ENCODE measurements at places on chromosomes 12 and 14.
A peak's percentile ranks its signal among the peaks of the same experiment; 100 is the strongest.

DNA sequence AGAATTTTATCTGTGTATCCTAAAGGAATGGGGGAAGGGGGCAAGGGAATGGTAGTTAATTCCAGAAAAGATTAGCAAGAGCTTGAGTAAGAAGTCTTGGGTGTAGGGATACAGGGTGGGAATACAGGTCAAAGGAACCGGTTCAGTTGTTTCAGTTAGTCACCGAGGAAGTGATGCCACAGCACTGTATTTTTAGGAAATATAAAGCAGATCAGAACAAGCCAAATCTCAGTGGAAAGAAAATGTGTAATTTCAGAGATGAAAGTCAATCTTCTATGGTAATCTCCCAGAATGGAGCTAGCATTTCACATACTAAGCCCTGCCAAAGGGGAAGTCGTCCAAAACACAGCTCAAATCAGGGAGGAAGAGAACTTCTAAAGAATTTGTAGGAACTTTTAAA is 4.7 kb upstream of the TUBA1C start:
- DNase-seq: no peak

DNA sequence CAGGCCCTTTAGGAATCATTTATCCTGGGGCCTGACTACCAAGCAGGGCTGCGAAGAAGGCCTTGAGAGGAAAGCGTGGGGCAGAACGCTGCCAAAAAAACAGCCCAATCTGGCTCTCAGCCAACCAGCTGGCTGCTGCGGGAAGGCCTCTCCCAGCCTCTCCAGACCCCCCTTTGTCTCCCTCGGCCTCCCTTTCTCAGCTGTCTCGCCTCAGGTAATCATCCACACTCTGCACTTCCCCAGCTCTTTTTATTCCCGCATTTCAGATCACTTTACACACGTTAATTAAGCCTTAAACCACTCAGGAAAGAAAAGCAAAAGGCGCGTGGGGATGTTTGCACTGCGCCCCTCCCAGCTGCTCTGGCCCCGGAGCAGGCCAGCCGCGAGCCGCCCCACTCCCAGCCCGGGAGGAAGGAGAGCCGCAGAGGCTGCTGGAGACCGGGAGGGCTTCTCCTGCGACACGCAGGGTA is 208.2 kb upstream of the FOXN3 start:
- DNase-seq: peak; percentile 78

- no peak for DNase-seq
Measured at GRCh38 chr12:112134731-112135130, 9.4 kb downstream of the TRAFD1 start.

GRCh38 chr14:64761441-64762043 is 57.3 kb downstream of the PLEKHG3 start:
- no peak for DNase-seq

- no peak for DNase-seq
Measured at GRCh38 chr12:29224572-29224971, 75.5 kb downstream of the FAR2 start.

GRCh38 chr14:59482541-59483331 is 1.5 kb downstream of the L3HYPDH start:
- DNase-seq: no peak

- DNase-seq: no peak
Measured at GRCh38 chr14:91889477-91890211, 22.3 kb upstream of the TC2N start.

DNA sequence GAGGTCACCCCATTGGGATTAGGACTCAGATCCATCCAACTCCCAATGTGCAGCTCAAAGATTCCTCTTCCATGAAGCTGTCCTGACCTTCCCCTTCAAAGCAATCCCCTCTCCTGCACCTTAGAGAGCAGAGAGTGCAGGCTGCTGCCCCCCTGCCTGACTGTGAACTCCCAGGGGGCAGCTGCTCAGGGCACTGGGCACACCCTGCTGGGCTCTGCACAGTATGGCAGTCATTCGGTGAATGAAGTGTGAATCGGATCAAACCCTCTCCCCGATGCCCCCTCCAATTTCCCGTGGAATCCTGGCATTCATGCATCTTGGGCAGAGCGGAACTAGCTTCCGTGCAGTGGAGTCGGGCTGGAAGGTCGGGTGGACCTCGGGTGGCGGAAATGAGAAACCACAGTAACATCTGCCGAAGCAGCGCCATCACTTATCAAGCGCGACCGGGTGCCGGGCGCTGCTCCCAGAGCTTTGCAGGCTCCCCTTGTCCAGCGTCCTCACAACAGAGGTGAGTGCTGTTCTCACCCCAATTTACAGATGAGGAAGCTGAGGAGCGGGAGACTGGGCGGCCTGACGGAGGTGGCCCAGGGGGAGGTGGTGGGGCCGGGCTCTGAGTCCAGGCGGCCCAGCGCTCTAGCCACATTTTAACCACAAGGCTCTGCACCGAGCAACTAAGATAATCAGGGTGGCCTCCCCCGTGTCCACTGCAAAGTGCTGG is 14.7 kb downstream of the GALNT9 start:
- no peak for DNase-seq

DNA sequence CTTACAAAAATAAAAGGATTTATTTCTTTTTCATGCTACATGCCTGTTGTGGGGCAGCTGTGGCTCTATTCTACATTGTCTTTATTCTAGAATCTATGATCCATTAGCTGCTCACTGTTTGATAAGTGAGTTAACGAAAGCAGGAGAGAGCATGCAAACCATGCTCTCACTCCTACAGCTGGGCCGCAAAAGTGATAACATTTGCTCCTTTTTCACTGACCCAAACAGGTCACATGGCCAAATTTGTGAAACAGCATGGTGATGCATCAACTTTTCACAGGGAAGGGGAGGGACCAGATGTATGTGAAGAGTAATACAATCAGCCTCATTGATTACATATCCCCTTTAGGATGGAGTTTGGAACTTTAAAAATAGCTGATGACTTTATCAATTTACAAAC is 456.9 kb upstream of the SYT1 start:
- DNase-seq: no peak

- DNase-seq: peak; percentile 35
Measured at GRCh38 chr12:121334513-121335343, 17.5 kb downstream of the ANAPC5 start.

GRCh38 chr12:63930971-63931370 is 86.5 kb downstream of the SRGAP1 start:
- no peak for DNase-seq

DNA sequence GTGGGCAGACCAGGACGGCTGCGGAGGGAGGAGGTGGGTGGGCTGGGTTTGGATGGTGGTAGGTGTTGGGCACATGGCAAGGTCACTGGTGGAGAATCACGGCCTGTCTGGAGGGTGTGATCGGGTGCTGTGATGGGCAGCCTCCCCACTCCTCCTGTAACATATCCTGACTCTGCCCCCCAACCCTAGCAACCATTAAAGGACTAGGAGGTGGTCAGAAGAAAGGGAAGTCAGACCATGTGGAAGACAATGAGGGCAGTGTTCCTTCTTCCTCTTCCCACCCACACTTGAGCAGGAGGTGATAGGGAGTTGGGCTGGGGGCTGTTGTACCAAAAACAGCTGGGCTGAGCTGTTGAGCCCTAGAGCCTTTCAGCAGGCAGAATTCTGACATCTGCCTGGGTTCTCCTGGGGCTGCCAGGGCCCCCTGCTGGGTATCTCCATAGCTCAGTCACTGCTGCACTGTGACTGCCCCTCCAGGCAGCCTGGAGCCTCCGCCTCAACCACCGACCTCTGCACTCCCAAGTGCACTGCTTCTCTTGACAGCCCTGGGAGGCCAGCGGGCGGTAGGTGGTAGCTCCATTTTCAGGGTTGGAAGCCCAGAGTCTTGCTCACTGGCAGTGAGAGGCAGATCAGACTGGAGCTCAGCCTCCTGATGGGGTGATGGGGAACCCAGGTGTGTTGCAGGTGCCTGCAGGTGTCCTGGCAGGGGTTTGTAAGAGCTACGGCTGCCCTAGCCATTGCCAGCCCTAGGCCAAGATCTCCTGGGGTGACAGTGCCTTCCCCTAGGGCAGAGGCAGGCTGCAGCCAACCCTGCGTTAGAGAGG is 15.4 kb downstream of the VASH1 start:
- no peak for DNase-seq

Data from NCI-H187 treated with DMSO at 0.1 percent for 48 hours (cell line).